Astrocyte of the cerebellum (primary cell): ENCODE measurements at places on chromosomes 16 and 17.

DNA sequence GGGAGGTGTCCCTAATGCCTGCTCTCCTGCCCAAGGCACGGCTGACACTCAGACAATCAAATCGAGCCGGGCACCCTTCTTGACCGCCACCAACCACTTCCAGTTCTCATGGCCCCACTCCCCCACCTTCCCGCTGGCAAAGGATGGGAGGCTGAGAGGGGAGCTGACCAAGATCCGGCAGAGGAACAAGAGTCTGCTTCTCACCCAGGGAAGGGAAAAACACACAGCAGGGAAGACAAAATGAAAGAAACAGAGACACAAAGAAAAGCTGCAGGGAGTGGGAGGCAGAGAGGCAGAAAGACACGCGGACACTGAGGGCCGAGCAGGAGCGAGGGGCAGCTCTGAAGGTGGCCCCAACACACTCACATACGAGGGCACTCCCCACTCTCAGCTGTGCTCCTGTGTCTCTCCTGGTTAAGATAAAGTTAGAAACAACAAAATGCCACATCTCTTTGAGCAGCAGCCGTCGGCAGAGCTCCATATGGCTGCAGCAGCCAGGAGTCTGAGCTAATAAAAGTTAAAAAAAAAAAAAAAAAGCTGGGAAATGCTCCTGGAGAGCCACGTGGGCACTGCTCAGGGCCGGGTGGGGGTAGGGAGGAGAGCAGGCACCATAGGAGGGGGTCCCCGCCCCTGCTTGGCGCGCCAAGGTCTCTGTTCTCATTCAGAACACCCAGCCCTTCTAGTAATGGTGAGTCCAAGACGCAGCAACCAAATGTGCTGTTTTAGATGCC lies 7.4 kb downstream of the LRRC75A start:
- DNase-seq: no peak

GRCh38 chr16:87052506-87052905 lies 264.7 kb downstream of the C16orf95 start:
- DNase-seq: no peak

GRCh38 chr16:8858994-8859912 lies 9.6 kb downstream of the CARHSP1 start:
- no peak for DNase-seq

DNA sequence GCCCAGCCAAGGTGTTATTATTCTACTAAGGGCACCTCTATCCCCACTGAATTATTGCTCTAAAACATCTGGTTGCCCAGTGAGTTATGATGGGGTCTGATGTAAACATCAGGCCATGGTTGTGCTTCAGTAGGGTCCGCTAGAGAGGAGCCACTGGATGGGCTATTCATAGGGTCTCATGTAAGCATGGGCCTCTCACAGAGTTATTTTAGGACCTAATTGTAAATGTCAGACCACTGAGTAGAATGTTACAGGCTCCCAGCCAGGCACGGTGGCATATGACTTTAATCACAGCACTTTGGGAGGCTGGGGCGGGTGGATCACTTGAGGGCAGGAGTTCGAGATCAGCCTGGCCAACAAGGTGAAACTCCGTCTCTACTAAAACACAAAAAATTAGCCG lies 5.3 kb downstream of the RAPGEFL1 start:
- no peak for DNase-seq

GRCh38 chr16:10338426-10338825 lies 47.4 kb upstream of the ATF7IP2 start:
- DNase-seq: peak; percentile 9

DNA sequence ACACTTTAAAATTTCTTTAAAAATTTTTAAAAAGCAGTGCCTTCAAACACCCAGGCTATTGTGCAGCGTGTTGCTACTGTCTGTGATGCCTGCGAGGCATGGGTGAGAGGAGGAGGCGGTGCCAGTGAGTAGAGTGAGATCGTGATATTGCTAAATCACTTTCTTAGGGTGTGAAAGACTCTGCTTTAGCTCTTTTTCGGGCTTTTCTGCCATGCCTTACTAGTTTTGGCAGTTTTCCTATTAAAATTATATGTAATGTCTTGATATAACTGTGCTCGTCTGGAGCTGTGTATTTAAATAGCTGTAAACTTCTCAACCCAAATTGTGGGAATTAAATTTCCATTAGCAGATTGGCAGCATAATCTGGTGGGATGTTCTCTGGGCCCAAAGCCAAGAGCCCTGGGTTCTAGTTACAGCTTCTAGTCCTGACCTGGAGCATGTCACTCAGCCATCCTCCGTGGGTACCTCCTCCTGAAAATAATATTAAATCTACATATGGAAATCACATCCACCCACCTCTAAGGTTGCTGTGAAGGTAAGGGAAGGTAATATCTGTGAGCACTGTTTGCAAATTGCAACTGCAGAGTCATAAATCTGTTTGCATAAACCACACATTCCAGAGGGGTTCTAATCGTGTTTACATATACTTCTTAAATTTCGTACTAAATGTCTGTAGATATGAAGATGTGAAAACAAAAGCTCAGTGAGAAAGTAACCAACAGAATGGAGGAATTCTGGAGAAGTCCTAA lies 264.3 kb upstream of the CACNG5 start:
- DNase-seq: no peak

DNA sequence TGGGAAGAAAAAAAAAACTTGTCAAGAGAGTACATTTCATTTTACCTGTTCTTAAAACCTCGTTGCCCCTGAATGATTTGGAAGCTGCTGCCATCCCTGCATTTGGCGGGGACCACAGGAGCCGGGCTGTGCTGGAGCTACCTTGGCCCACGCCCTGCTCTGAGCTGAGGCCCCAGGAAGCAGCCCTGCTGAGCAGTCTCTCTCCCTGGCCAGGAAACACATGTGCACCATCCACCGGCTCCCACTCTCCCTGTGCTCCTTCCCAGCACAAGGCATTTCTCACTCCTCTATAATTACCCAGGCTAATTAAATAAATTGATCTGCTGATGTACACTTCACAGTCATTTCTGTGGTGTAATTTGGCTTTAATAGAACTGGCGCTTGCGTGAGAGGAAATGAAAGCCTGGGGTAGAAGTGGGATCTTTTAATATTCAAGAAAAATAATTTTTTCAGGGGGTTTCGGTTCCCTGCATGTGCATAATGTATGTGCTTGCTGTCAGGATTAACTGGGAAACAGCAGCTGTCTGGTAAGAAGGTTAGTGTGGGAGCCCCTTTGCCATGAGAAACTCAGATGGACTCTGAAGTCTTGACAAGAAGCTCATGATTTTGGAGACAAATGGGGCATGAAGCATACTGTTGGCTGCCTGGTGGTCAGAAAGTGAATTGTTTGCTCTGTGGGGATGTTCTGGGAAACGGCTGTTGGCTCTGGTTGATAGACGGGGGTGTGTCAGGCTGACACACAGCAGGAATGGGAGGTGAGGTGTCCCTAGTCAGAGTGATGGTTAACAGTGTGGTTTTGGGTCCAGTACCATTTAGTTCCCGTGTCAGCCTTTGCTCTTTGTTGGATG lies 252.3 kb upstream of the EEF2KMT start:
- DNase-seq: no peak

- no peak for DNase-seq
Observed at GRCh38 chr16:16045879-16046278, 96.5 kb downstream of the ABCC1 start.
